ENCODE measurements at places on chromosomes 6 and 20.

- DNase-seq = no peak
These were observed 10.7 kb downstream of the PSMG4 start for GRCh38 chr6:3269281-3269975.

GRCh38 chr6:97405818-97406409 is 122.9 kb upstream of the MMS22L start:
- no peak for DNase-seq

DNA sequence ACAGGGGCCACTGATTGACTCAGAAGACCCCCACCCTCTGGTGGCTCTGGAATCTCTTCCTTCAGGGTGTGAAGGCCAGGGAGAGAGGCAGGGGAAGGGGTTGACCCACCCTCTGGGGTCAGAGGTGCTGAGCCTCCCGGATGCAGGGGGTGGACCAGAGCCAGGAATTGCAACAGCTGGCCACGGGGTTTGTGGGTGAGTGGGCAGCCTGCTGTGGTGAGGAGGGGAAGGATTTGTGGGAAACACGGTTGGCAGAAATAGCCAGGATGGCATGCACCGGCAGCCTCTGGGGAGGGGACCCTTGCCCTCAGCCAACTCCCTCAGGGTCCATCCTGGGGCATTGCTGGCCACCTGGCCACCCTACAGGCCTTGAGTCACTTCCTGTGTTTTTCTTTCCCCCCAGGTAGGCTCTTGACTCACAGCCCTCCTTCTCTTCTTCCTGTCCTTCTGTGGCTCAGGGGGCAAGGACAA is 92.8 kb downstream of the MRPL14 start:
- no peak for DNase-seq

GRCh38 chr6:154754152-154754551 is 20.9 kb downstream of the SCAF8 start:
- no peak for DNase-seq

GRCh38 chr6:65787787-65788186 is 80.8 kb upstream of the EYS start:
- no peak for DNase-seq

DNA sequence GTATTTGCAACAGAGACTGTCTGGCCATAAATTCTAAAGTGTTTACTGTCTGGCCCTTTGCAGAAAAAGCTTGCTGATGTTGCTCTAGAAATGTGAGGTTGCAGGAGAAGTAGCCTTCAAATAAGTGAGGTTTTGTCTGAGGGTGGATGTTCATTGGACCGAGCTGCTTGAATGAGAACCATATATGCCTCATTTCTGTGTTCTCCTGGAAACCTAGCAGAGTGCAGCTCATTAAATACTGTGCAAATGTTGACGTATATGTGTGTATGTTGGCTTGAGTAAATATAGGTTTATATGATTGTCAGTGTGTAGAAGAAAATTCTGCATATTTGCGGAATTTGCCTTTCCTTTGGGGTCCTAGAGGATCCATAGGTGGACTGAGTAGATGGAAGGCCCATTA is 39.0 kb downstream of the CHMP4B start:
- no peak for DNase-seq

DNA sequence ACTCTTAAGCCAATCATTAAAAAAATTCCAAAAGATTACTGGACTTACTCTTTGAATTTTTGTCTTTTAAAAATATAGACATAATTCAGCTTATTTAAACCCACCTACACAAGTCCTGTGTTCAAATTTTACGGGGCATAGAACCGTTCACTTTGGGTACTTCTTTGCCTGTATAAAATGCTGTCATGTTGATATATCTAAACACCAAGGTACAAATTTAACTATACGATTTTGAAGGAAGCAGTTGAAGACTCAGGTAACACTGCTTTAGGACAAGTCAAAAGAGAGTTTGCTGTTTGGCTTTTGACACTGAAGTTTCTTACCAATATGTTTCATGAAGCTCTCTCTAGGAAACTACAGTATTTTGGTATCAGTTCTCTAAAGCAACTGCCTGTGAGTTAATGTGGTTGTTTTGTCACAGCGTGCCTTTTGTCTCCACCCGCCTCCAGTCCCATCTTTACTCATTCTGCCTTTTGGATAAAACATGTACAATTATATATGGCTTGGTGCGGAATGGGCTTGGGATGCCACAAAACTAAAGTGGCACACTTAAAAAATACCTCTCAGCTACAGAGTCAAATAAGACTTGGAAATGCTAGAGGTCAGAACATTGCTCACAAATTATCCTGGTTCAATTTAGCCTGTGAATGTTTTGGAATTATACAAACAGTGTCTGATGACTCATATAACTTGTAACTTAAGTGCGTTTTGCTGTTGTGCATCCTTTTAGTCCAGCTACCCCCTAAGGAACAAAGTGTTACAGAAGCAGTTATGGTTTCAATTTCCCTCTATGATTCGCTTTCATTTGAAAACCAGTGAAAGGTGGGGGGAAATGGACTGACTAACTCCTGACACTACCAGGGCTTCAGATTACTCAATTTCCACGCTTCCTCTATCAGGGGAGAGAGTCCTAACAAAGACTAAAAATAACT is 38.7 kb downstream of the RGS17 start:
- no peak for DNase-seq

- no peak for DNase-seq
These were observed 66.8 kb downstream of the LMBRD1 start for GRCh38 chr6:69729870-69730449.

DNA sequence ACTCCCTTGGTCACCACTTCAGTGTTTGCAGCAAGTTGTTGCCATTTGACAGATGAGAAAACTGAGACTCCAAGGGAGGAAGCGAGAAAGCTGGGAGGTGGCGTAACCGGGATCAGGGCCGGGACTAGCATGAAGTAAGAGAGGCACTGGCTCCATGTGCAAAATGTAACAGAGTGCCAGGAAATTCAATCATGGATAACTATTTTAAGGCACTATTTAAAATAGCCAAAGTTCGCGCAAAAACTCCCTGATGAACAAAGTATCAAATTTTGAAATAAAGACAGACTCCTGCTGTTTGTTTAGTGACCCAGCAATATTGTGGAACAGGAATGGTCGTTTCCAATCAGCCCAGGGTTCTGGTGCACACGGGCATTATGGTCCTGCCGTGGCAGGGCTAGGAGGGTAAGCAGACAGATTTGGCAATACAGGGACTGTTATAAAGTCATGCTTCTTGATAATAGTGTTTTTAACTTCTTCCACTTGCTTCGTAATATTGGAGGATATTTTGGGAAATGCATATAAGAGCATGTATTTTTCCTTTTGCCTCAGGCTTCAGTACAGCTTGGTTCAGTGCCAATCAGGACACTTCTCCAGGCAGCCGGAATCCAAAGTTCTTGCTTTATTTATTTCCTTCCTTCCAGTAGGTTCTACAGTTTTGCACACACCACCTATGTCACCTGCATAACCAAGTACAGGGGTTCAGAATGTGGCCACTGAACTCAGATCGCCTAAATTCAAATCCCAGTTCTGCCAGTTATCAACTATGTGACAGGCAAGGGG is 141.6 kb downstream of the EYA2 start:
- DNase-seq = no peak

DNA sequence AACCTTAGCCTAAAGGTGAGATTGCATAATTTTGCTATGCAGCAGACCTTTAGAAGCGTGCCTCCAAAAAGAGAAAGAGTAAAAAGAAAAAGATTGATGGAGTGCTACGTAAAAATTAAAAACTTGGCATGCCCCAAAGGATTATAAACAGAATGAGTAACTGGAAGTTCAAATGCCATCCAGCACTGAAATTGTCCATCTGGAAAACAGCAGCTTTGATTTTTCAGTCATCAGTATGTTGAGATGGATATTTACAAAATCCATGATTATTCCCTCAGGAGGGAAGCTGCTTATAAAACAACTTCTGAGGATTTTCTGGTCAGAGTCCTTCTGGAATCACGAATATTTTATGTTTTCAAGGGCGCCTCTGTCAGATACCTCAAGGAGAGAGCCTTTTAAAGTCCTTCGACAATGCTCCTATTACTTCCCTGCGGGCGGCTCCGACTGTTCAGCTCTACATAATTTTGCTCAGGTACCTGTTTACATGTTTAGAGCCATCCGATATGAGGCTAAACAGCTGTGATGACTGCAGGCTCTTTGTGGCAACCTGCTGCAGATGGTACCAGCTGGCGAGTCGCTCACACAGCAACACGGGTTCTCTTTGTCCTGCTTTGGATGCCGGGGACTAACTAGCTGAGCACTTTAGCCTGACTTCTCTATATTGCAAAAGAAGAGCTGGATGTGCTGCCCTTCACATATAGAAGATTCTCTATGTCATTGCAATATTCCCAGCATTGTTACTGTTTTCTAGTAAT is 83.3 kb downstream of the RCAN2 start:
- no peak for DNase-seq

DNA sequence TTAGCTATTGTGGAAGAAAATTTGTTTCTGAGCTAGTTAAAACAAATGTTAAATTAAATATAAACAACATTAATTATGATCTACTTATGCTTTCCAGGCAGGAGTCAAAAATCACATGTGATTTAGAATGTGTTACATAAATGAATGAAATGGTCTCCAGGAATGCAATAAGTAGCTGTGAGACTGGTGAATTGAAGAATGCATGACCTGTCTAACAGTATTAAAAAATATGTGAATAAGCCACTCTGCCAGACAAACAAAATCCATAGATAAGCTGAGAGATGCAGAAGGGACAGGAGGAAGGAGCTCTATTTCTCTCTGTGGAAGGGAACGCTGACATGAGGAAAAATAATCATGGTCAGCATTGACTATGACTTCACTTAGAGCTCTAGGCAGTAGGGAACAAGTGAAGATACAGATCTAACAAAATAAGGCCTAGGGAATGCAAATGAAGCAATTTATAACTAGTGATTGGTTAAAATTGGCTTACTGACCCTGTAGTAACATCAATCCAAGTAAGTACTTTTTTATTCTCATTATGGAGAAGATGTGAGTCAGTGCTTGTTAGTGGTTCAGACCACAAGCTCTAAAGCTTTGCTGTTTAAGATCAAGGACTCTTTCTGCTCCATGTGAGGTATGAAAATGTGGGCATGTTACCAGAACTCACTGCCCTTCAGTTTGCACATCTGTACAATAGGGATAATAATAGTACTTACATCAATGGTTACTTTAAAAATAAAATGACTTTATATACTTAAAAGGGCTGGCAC is 432.6 kb downstream of the MMUT start:
- no peak for DNase-seq

GRCh38 chr6:37635319-37635718 is 62.4 kb downstream of the MDGA1 start:
- DNase-seq = no peak

GRCh38 chr6:37105148-37106050 is 64.6 kb upstream of the PIM1 start:
- DNase-seq = no peak

DNA sequence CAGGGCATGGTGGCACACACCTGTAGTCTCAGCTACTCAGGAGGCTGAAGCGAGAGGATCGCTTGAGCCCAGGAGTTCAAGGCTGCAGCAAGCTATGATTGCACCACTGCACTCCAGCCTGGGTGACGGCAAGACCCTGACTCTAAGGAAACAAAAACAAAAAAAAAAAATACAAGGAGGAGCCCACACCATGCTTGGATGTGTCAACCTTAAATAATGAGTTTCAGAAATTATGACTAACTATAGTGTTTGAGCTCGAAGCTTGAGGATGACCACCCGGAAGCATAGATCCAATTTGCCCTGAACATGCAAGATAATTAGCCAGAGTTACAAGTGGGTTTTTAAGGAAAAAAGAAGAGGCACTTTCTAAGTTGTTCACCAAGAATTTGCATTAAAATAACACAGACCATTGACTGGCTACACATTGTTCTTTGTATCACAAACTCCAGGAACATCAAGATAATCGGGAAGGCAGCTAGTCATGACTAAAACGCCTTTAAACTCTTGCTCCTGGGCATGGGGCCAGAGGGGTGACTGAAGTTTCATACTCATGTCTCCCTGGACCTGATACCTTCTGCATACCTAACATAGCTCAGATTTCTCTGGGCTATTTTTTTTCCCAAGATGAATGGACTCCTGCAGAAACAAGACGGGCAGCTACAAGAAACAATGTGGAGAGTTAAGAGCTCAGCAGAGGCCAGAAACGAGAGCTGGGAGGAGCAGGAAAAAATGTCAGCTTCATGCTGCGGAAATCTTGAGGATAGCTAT is 289.6 kb downstream of the PREX1 start:
- no peak for DNase-seq

DNA sequence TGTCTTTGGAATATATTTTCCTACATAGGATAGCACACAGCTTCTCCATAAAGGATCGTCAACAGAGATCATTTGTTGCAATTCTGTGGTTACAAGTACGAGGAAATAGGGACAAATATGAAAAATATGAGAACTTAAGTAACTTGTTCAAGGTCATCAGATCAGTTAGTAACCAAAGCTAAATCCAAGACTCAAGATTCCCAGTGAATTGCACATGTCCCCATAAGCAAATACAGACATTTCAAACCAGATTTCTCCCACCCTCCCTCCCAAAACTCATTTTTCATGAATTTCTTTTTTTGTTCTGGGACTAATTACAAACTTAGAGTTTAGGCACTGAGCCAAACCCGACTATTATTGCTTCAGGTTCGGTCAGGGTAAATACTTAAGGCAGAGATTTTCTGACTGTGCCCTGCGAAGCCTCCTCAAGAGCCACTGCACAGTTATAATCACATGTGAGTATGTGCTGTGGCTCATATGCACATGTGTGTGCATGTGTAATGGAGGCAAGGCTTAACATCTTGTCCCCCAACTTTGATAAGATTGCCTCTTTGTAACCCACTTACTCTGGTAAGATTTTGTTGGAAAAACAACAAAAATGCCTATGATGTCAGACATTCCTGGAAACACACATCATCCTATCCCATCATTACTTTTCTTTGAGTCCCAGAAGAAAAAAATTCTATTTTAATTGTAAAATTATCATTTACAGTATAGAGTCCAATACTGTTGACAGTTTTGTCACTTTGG is 216.2 kb downstream of the CD83 start:
- DNase-seq = no peak

- no peak for DNase-seq
These were observed 84.1 kb upstream of the EPB41L1 start for GRCh38 chr20:36070451-36070850.

GRCh38 chr6:155188707-155189496 is 74.9 kb upstream of the CLDN20 start:
- DNase-seq = no peak

DNA sequence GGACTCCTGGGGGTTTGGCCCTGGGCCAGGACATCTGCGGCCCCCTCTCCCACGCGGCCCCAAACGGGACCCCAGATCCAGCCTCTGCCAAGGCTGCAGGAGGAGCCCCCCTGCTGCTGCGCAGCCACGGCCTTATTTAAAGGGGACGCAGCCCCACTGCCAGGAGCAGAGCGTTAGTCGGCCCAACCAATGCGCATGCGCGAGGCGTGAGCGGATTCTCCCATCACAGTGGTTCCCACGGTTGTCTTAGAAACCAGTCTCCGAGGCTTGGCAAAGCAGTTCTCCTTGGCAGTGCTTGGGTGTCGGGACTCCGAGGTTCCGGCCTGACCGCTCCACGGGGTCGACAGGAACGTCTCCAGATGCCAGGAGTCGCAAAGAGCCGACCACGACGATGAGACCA is 288.3 kb upstream of the ZNF337 start:
- DNase-seq = peak; percentile 58

DNA sequence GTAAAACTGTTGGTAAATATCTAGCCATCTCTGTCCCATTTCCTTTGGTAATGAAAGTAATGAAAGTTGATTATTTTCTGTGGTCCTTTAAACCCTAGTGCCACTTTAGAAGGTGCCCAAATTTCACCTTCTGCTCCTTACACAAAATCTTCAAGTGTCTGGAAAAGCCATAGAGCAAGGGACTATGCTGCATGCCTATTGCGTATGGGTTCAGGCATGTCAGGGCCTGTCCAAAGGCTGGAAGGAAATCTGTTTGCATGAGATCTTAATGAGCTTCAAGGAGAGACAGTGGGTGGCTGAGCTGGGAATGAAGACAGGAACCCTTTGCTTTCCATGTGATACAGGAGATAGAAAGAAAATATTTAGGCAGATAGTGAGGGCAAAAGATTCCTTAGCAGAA is 66.6 kb upstream of the CCN6 start:
- DNase-seq = no peak
